Suprapubic skin (tissue), 4 donors: ENCODE measurements at places on chromosomes 2 and 18.

GRCh38 chr2:75428646-75429443 is 131.9 kb downstream of the EVA1A start:
- H3K4me1 ChIP-seq: no peaks in the 10 kb centered on the region
- H3K4me3 ChIP-seq: no peak overlapping the region
- H3K36me3 ChIP-seq: no peaks in the 10 kb centered on the region
- H3K27ac ChIP-seq: no peak overlapping the region
- DNase-seq: no peak
- peaks cover 8% of the 10 kb centered on the region for H3K27me3 ChIP-seq

DNA sequence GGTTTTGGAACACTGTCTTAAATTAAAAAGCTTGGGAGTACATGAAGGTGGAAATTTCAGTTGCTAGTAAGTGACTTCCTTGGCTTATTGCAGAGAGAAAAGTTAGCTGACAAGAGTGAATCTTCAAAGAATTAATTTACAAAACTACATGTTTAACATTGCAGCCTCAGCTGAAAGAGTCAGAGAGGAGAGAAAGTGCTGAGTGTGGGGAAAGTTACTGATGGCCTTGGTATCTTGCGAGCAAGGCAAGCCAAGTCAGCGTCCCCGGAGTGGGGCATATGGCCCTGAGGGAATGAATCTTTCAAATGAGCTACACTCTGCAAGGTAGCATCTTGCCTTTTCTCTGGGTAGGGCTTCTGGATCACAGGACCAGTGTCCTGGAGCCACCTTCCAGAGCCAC is 131.3 kb downstream of the LPIN1 start:
- H3K4me3 ChIP-seq: no peak overlapping the region
- no peak for DNase-seq

- no peak overlapping the region for H3K4me3 ChIP-seq
- no peak for DNase-seq
- peaks cover 14% of the 10 kb centered on the region for H3K4me1 ChIP-seq
- H3K27me3 ChIP-seq: no peaks in the 10 kb centered on the region
- no peaks in the 10 kb centered on the region for H3K36me3 ChIP-seq
These were observed 2.7 kb downstream of the ACTG2 start for GRCh38 chr2:73895473-73895872.

DNA sequence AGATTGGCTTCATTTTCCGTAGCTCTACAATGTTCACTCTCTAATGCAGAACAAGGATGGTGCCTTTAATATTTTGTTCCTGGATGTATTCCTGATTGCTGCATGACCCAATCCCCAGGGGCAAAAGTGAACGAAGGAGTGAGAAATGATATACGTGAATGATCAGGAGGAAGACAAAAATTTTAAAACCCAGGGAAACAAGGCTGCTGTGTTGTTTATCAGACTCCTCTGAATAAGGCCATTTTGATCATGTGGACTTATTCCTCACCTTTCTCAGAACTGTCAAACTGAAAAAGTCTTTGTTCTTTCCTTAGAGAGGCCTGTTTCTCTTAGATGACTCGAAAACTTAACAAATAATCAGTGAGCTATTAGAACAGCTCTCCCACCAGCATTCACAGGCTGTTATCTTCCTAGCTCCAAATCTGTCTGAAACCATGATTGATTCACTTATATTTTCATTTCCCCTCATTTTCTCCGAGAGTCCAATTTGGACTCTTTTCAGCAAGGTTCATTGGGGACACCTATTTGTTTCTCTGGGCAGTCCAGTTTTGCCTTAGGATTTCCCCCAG is 29.5 kb upstream of the COX7A2L start:
- H3K27ac ChIP-seq: no peak overlapping the region
- no peak for DNase-seq
- H3K4me1 ChIP-seq: no peaks in the 10 kb centered on the region
- H3K4me3 ChIP-seq: no peak overlapping the region
- H3K27me3 ChIP-seq: no peaks in the 10 kb centered on the region

DNA sequence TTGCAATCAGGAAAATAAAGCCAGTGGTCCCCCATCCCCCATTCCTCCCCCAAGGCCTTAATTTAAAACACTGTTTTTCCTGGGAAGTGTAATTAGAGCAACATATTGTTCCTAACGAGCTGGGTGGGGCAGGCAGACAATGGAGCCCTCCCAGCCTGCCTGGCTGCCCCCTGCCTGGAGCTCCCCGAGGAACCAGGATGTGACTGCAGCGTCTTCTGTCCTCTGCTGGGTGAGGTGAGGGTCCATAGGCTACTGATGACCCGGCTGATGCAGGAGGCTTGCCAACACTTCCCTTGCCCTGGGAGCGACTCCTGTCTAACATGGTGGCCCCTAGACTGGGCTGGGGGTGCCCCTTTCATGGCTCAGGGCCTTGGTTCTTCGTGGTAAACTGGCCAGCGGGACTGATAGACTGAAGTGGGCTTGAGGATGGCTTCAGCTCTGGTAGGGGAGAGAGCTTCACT is 152.4 kb downstream of the DYSF start:
- no peak overlapping the region for H3K27ac ChIP-seq
- no peaks in the 10 kb centered on the region for H3K27me3 ChIP-seq
- H3K36me3 ChIP-seq: no peaks in the 10 kb centered on the region
- H3K4me3 ChIP-seq: no peak overlapping the region
- DNase-seq: peak; percentile 70
- peaks cover 29% of the 10 kb centered on the region for H3K4me1 ChIP-seq

DNA sequence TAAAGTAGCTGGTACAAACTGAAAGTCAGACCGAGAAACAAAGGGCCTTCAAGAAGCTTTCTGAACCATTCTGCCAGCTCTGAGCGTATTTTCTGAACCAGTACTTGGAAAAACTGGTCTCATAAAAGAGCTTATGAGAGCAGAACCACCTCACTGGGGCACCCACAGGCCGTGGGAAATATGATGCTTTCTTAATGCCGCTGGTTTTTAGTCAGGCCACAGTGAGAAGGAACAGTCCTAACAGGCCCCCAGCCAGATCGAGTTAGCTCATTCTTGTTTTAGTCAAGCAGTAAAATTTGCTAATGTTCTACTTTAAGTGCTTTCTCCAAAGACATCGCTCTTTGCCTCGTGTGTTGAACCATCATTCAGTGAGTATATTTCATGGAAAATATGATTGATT is 12.7 kb upstream of the NOSTRIN start:
- DNase-seq: no peak
- H3K27me3 ChIP-seq: no peaks in the 10 kb centered on the region
- no peaks in the 10 kb centered on the region for H3K36me3 ChIP-seq
- H3K27ac ChIP-seq: no peak overlapping the region
- H3K4me1 ChIP-seq: no peaks in the 10 kb centered on the region

DNA sequence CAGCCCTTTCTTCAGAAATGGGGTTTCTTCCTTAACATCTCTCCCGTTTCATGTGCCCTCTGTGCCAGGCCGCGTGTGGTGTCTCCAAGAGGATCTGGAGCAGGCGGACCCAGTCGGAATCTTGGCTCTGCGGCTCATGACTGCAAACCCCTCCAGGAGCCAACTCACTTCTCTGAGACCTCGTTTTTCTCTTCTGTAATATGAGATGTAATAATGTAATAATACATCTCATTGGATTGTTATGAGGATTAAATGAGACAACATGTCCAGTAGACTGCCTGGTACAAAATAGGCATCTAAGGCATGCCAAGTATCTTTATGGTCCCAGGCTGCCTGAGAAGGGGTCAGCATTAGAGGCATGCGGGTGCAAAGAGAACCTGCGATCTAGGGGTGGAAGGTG is 221.3 kb upstream of the REV1 start:
- H3K4me3 ChIP-seq: no peak overlapping the region
- no peak for DNase-seq
- no peaks in the 10 kb centered on the region for H3K36me3 ChIP-seq
- H3K27me3 ChIP-seq: no peaks in the 10 kb centered on the region

- H3K27ac ChIP-seq: no peak overlapping the region
- no peaks in the 10 kb centered on the region for H3K27me3 ChIP-seq
- no peaks in the 10 kb centered on the region for H3K36me3 ChIP-seq
These were observed 105.3 kb upstream of the SIX3 start for GRCh38 chr2:44836174-44836573.

- H3K27me3 ChIP-seq: no peaks in the 10 kb centered on the region
- H3K27ac ChIP-seq: no peak overlapping the region
- no peaks in the 10 kb centered on the region for H3K4me1 ChIP-seq
- no peaks in the 10 kb centered on the region for H3K36me3 ChIP-seq
- no peak overlapping the region for H3K4me3 ChIP-seq
These were observed 134.0 kb downstream of the GALNT14 start for GRCh38 chr2:31004257-31004656.

DNA sequence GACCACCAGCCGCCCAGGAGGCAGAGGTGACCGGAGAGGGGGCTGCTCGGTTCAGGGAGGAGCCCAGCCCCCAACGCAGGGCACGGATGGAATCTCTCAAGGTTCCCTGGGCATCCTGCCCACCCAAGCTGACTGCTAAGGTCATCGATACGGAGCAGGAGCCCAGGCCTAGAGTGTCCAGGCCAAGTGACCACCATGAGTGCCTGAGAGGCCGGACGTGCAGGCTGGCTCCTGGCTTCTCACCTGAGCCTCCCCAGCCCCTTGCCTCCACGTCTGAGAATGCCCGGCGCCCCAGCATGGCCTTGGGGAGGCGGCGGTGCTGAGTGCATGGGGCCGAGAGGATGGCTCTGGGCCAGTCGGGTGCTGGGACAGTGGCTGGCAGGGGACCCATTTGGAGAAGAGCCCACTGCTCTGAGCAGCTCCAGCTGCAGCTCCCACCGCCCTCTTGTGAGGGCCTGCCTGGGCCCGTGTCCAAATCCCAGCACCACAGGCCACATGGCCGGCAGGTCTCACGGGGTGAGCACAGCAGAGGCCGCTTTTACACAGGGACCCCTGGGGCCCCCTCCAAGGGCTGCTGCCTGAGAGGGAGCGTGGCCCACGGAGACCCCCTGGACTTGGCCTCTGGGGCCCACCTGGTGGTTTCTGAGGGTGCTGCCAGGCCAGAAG is 102.8 kb upstream of the CTDP1 start:
- peak overlapping the region; percentile 27 for H3K27ac ChIP-seq
- H3K36me3 ChIP-seq: no peaks in the 10 kb centered on the region
- DNase-seq: peak; percentile 65
- H3K4me1 ChIP-seq: peaks cover 28% of the 10 kb centered on the region
- no peaks in the 10 kb centered on the region for H3K27me3 ChIP-seq

GRCh38 chr2:239819091-239819973 is 205.8 kb downstream of the NDUFA10 start:
- no peak overlapping the region for H3K4me3 ChIP-seq
- DNase-seq: peak; percentile 65
- H3K27me3 ChIP-seq: peaks cover 12% of the 10 kb centered on the region
- H3K27ac ChIP-seq: no peak overlapping the region

GRCh38 chr2:217160103-217160743 is 300.4 kb upstream of the TNP1 start:
- no peak overlapping the region for H3K27ac ChIP-seq
- H3K36me3 ChIP-seq: no peaks in the 10 kb centered on the region

DNA sequence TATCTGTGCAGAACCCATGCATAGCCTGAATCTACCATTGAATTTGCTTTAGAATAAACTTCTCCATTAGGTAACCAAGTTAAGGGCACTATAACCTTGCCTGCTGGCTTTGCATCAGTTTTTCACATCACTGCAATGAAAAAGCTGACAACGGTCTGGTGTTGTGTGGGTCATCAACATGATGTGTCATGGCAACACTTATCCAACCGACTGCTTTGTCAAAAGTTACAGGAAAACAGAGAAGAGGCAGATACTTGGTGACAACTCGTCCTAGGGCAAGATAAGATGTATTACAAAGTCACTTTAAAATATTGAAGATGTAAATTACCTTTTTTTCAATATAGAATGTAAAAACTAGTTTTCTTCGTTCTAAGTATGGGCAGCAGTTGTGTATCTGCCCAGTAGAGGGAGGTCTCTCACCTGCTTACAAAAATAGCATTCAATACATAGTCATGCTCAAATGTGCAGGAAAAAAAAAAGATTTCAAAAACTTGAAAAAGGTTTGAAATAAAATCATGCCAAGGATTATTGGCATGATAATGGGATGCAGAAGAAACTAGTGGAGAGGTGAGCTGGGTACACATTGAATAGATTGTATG is 96.3 kb downstream of the EVA1A start:
- H3K27ac ChIP-seq: no peak overlapping the region
- peaks cover 4% of the 10 kb centered on the region for H3K27me3 ChIP-seq
- no peak for DNase-seq
- no peaks in the 10 kb centered on the region for H3K36me3 ChIP-seq
- no peaks in the 10 kb centered on the region for H3K4me1 ChIP-seq
- no peak overlapping the region for H3K4me3 ChIP-seq

GRCh38 chr2:150063432-150063889 is 424.0 kb downstream of the RND3 start:
- peaks cover 3% of the 10 kb centered on the region for H3K4me1 ChIP-seq
- DNase-seq: no peak
- H3K36me3 ChIP-seq: no peaks in the 10 kb centered on the region
- H3K27ac ChIP-seq: no peak overlapping the region
- H3K4me3 ChIP-seq: no peak overlapping the region

- no peak for DNase-seq
- H3K4me3 ChIP-seq: no peak overlapping the region
- no peaks in the 10 kb centered on the region for H3K4me1 ChIP-seq
- no peaks in the 10 kb centered on the region for H3K27me3 ChIP-seq
- no peak overlapping the region for H3K27ac ChIP-seq
These were observed 770.6 kb upstream of the GYPC start for GRCh38 chr2:125885340-125885739.

DNA sequence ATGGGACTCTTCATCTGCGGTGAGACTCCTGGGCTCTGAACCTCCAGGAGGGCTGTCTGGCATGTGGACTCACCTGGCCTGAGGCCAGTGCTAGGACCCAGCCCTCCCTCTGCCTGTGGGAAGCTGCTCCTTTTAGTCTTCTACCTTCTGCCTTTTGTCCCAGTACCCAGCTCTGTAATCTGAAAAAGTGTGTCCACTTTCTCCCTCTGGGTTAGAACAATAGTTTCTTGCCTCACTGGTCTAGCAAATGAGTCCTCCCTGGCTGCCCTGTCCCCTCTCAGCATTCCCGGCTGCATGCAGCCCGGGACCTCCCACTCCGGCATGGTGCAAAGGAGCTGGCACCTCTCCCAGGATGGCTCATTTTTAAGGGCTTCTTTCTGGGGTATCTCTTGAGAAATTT is 25.9 kb downstream of the GKN2 start:
- no peaks in the 10 kb centered on the region for H3K27me3 ChIP-seq
- H3K4me3 ChIP-seq: no peak overlapping the region
- no peaks in the 10 kb centered on the region for H3K4me1 ChIP-seq
- no peak for DNase-seq

- no peak overlapping the region for H3K4me3 ChIP-seq
- H3K27ac ChIP-seq: no peak overlapping the region
- no peaks in the 10 kb centered on the region for H3K27me3 ChIP-seq
- no peaks in the 10 kb centered on the region for H3K4me1 ChIP-seq
- H3K36me3 ChIP-seq: no peaks in the 10 kb centered on the region
These were observed 66.3 kb downstream of the CDK15 start for GRCh38 chr2:201872591-201872990.
